ENCODE measurements at places on chromosomes 11 and 22.

DNA sequence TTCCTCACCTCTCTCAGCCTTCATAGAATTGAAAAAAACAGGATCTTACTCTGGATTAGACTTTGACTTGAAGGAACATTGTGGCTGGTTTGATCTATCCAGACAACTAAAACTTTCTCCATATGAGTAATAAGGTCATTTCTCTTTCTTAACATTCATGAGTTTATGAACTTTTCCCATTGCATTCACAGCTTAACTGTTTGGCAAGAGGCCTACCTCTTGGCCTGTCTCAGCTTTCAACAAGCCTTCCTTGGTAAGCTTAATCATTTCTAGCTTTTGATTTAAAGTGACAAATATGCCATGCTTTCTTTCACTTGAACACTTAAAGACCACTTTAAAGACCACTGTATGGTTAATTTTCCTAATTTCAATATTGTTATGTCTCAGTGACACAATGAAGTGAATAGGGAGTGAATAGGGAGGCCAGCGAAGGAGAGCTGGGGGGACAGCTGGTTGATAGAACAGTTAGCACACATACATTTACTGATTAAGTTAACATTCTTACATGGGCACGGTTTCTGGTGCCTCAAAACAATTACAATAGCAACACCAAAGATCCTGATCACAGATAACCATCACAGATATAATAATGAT lies 17.0 kb downstream of the IMMP1L start:
- no peak for DNase-seq

- no peak for DNase-seq
Observed at GRCh38 chr22:46835693-46836092, 73.2 kb downstream of the TBC1D22A start.

DNA sequence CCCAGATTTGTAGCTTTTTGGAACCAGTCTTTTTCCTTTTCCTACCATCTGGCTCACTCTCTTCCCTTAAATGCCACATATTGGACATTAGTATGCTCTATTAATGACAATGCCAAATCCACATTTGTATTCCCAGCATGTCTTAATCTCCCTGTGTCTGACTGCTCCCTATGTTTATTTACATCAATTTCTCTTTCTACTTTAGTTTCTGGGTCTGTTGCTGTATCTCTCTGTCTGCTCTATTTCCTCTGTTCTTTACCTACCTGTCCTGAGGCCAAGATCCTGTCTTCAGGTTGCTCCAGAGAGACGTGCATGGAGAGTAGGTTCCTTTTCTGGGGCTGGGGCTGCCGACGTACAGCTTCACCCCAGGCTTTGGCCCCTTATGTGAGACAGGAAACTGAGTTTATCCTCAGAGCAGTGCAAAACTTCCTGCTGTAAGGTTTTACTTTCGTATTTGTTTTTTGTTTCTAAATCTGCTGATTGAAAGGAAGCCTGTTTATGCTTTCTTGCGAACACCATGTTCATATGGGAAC lies 25.6 kb downstream of the OR2AG2 start:
- no peak for DNase-seq

- DNase-seq, result peak; percentile 58
Observed at GRCh38 chr11:6362873-6363678, 27.2 kb upstream of the SMPD1 start.
